ENCODE measurements at places on chromosomes 5 and 9. TPM values are rescaled to one million over a fixed set of nuclear protein-coding genes. Genes with fewer than 3 reads are reported as not detected.
A peak's percentile ranks its signal among the peaks of the same experiment; 100 is the strongest.

- DNase-seq = no peak
These were observed 2.4 kb downstream of the RASEF start for GRCh38 chr9:83060556-83060955.

DNA sequence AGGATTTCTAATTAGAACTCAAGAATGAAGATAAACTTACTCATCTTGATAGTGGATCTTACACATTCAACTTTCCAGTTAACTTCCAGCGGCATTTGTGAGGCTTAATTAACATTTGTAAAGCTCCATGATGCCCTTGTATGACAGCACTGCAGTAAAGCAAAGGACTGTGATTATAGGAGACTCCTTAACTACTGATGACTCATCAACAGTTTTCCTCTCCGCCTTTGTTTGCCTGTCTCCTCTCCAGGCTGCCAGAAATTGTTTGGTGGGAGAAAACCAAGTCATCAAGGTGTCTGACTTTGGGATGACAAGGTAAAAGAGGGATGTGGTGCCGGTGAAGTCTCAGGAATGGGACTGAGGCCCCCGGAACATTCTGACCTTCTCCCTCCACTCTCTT, 20.4 kb upstream of the CYFIP2 start:
- DNase-seq = no peak

- DNase-seq = no peak
These were observed 608.4 kb downstream of the TLE1 start for GRCh38 chr9:81080900-81081299.

- DNase-seq = no peak
These were observed 112.3 kb upstream of the ADAMTSL1 start for GRCh38 chr9:18361646-18362045.

GRCh38 chr9:13503599-13503998, 224.1 kb upstream of the MPDZ start:
- no peak for DNase-seq

DNA sequence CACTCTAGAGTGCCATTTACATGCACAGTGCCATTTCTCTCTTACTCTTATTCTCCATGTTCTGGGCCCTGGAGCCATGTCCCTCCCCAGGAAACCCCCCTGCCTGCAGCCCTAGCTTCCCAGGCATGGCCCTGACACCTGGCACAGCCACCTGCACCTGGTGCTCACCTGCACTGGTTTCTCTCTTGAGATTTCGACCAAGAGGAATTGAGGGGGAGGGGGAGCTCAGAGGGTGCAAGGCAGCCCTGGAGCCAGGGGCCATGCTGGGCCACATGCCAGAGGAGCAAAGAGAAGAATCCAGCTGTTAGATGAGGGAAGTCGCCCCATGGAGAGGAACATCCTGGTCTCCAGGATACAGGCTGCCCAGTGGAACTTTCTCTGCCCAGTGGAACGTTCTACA, 65.0 kb upstream of the RAPGEF1 start:
- DNase-seq = no peak

DNA sequence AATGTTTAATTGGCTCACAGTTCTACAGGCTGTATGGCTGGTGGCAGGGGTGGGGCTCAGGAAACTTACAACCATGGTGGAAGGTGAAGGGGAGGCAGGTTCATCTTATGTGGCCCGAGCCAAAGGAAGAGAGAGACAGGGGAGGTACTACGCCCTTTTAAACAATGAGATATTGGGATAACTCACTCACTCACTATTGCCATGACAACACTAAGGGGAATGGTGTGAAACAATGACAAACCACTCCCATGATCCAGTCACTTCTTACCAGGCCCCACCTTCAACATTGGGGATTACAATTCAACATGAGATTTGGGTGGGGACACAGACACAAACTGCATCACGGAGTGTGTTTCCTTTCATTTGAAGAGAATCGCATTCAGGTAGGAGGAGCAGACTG, 220.9 kb downstream of the GADD45G start:
- no peak for DNase-seq

DNA sequence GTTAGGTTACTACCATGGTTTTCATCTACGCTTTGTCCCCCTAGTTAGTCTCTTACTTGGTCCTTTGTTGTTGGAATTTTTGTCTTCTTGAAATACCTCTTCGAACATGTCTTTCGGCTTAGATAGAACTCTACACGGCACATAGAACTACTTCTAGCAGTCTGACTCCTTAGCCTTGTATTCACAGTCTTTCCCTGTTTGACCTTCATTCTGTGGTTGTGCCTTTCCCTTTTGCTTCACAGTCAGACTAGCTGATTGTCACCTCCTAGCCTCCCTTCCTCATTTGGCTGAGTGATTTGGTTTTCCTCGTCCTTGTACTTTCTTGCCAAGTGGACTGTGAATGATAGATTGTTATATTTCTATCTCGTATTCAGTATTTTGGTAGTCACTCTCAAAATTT, 10.7 kb downstream of the SMAD5 start:
- no peak for DNase-seq

DNA sequence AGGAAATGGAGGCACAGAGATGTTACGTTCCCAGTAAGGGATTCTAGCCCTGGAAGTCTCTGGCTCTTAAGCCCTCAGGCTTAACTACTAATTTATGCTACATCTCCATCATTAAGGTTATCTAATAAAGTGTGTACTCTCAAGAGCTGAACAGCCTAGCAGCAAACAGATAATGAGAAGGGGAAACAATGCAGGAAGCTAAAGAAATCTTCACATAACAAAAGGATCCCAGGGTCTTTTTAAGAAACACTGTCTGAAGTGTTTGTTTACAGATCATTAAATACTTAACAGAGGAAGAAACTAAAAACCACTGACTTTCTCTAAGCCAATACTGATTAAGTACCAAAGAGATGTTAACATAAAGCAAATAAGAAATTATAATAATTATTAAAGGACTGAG, 129.0 kb downstream of the PAPPA start:
- no peak for DNase-seq

- peak; percentile 87 for DNase-seq
These were observed 66.0 kb upstream of the CAMK4 start for GRCh38 chr5:111158105-111158744.

DNA sequence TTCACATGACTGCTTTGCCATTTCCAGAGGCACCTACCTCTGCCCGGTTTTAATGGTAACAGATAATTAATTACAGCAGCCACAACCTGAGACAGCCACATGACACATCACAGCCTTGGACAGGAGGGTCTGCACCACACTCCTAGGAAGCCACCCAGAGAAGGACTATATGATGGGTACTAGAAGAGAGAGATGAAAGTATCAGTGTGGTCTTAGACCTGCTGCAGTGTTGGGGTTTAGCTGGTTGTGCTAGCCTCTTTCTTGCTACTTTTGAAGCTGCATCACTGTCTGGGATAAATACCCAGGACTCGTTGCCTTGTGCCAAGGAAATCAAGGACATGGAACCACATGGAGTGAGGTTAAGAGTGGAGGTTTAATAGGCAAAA, 266.4 kb downstream of the ICE1 start:
- DNase-seq = no peak

DNA sequence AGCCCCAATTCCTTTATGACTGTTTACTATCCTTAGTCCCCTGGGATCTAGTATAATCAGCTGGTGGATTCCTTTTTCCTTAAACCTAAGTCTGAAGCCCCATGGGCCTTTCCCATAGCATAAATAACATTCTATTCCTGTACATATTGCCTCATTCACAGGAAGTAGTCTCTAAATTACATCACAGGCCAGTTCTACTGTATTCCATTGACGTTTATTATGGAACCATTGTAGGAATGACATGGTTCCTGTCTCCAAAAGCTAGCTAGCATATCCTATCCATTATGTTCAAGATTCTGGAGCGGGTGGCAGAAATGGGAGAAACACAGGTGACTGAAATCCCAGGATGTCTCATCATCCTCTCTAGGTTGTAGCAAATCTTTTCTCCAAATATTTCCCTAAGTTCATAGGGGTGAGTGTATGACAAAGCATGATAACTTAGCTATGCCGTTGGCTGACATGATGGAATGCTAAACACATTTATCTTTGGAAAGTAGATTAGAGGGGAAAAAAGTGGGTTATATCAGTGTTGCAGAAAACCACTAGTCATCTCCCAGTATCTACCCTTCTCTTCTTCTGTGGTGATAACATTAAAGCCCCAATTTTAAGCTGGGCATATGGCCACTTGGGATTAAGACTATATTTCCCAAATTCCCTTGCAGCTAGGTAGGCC, 140.1 kb downstream of the FGF1 start:
- DNase-seq = no peak

DNA sequence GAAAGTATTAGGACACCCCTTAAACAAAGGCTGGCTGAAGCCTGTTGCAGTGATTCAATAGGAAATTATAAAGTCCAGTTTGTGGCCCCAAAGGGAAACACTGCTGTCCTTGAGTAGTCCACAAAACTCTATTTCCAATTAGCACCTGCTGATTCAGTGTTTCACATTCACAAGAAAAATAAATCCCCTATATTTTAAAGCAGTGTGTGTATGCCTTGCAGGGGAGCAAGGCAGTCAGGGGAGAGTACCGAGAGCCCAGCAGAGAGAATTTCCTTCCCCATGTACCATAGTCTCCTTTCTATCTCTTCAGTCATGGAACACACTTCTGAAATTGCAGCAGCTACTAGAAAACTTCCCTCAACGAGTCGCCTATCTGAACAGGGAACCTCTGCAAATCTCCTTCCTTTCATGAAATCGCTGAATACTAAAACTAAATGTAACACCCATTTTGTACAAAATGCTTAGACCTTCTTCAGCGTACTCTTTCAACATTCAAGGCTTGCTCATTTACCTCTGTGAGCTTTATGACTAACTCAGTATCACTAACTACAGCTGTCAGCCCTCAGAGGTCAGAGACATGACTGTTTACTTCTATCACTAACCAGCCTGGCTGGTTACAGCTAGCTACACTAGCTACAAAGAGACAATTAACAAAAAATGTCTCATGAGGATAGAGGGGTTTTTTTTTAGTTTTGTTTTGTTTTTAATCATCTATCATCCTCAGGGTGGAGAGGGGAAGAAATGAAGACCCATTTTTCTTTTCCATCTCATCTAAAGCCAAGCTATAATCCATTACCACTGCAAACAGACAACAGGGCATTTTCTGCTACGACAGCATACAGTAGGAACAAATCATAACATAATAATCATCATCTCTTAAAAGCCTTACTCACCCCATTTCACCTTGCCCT, 188.7 kb downstream of the EBF1 start:
- DNase-seq = no peak

- DNase-seq = peak; percentile 6
These were observed 297.7 kb downstream of the PARP8 start for GRCh38 chr5:50963971-50964745.

DNA sequence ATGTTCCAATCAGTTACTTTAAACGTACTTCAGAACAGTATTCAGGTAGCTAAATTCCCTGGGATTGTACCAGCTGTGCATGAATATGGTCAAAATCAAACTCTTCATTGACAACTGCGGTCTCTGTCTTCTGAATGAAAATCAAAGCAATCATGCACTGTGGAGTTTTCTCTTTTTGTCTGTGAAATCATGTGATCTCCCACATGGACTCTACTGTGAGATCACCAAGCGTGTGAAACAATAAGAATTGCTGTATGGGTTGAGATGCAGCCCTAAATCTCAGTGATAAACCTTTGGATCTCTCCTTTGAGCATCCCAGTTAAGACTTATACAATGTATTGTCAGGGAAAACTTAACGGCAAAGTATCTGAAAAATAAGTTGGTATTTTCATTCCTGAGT, 6.1 kb downstream of the NRG2 start:
- DNase-seq = no peak

- DNase-seq = no peak
These were observed 1.9 kb upstream of the DAP start for GRCh38 chr5:10762776-10763500.

DNA sequence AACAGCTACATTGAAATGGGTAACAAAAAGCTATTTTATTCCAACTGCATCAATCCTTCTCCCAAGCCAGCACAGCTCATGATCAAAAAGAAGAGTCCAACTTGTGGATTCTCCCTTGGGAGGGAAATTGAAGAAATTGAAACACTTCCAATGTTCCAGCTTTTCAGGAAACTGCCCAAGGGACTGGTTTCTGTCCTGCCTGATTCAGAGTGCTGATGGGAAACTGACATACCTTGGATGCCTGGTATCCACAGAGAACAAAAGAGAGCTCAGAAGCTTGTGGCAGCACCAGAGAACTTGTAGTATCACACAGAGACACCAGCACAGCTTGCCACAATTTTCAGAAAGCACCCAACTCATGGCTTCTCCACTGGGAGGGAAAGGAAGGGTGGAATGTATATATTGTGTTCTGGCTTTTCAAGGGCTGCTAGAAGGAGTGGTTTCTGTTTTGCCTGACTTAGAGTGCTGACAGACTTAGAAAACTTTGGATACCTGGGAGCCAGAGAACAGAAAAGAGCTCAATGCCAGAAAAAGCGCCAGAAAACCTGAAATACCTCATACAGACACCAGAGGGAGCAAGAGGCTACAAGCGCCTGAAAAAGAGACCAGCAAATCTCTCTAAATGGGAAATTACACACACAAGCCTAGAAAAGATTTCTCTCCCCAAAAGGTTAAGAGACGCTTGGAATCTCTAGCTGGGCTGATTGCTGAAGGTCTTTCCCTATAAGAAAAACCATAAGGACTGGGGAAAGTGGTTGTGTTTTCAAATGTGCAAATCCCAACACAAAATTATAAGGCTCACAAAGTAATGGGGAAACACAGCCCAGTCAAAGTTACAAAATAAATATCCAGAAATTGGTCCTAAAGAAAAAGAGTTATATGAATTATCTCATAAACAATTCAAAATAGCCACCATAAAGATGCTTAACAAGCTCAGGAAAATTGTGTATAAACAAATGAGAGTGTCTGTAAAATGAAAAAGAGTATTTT, 178.8 kb downstream of the SPOCK1 start:
- DNase-seq = no peak

DNA sequence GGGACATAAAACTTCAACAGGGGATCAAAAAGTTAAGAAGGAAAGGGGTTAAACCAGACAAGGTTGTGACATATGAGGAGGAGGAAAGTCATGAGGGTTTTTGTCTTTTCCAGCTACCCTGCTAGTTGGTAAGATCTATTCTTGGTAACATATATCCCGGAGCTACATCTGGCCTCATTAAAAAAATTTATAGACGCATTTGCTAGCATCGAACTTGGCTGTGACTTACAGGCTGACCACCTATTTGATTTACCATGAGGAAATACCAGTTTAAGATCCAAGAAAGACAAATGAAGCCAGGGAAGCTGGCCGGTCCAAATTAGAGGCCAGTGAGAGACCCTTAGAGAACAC, 87.6 kb upstream of the NIPAL4 start:
- no peak for DNase-seq

The NMUR2 gene
- total RNA-seq = not detected

The FAM221B gene
- not detected for total RNA-seq

The PCDHGC5 gene
- total RNA-seq = not detected

The NTNG2 gene
- total RNA-seq = 2.2 TPM

The ANKRD33B gene
- 5.6 TPM for total RNA-seq
